Stimulated activated CD4-positive, alpha-beta T cell treated with anti-CD3 and anti-CD28 coated beads, Interleukin-15, amount 100 ng/mL, for 24 hours (primary cell): ENCODE measurements at places on chromosomes 16 and 17.
A peak's percentile ranks its signal among the peaks of the same experiment; 100 is the strongest.

DNA sequence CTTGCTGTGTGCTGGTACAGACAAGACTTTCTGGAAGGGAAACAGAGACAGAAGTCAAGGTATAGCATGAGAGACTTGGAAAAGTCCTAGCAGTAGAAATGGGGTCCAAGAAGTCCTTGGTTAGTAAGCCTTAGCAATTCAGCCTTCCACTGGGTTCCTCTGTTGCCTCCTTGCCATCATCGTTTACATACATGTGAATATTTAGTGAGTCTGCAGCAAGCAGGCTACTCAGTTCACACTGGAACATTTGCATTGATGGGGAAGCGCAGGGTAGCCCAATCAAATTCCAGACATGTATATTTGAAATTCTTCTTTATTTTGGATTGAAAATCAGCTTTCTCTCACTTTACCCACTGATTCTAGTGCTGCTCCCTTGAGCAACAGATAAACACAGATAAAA lies 27.1 kb downstream of the LIMD2 start:
- no peak for DNase-seq

DNA sequence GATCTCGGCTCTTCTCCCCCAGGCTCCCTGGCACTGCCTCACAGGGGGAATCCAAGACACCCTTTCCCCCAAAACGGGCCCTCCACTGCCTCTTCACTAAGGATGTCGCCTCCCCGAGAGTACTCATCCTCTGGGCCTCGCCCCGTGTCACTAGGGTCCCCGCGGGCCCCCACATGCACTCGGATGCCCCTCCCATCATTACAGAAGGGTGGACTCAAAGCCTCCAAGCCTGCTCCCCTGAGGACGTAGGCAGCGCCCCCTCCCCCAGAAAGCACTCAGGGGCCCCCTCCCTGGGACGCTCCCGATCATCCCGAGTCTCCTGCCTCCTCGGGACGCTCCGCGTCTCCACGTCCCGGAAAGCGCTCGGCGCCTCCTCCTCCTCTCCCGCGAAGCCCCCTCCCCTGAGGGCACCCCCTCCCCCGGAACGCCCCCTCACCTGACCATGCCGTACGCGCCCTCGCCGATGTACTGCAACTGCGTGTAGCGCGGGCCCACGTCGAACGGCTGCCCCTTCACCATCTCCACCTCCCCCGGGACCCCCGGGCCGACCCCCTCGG lies 338 bp downstream of the MAPK3 start:
- peak; percentile 20 for DNase-seq

GRCh38 chr16:58205276-58206036 lies 7.5 kb upstream of the CSNK2A2 start:
- no peak for DNase-seq

DNA sequence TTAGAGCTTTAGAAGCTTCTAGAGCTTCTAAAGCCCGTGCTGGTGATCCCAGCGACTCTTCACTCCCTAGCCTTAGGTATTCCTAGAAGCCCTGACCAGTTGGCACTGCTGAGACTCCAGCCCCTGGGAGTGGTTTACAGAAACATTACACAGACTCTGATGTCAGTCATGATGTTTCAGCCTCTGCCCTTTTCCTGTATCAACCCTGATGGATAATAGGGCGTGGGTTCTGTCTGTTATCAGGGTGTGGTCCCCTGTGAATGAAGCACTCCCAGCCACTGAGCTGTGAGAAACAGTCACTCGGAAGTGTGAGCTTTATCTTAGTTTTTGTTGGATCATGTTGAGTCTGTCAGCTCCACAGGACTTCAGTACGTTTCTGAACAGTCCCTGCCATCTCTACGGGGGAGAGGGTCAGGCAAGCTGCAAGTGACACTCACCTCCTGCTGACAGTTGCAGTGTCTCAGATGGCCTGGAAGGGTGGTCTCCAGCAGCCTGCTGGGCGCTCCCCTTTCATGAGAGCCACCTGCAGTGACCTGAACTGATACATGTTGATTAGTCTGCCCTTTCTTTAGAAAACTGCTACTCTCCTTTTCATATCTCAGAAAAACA lies 12.8 kb downstream of the GOSR2 start:
- DNase-seq, result no peak

- DNase-seq, result no peak
Observed at GRCh38 chr16:87222335-87222734, 94.9 kb downstream of the C16orf95 start.

- peak; percentile 75 for DNase-seq
Observed at GRCh38 chr16:56950881-56951771, 10.6 kb upstream of the CETP start.

- no peak for DNase-seq
Observed at GRCh38 chr17:3761036-3761917, 37.6 kb downstream of the HASPIN start.

DNA sequence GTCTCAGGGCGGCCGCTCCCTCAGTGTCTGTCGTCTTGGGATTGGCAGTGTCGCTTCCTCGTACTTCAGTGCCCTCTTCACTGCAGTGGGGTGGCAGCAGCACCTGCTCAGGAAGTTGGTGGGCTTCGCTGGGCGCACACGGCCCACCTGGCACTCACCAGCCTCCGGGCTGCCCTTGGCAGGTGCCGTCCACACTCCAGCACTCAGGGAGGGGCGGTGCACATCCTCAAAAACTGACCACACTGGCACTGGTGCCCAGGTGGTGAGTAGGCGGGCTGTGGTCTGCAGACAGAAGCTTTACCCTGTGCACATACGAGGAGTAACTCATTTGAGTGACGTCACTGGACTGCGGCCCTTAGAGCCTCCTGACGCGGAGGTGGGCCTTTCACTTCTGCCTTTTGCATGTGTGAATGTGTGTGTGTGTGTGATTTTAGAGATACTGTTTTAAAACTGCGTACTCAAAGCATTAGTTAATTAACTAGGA lies 94.6 kb downstream of the BANP start:
- DNase-seq, result no peak

GRCh38 chr17:40316571-40317344 lies 7.8 kb downstream of the RARA start:
- no peak for DNase-seq

DNA sequence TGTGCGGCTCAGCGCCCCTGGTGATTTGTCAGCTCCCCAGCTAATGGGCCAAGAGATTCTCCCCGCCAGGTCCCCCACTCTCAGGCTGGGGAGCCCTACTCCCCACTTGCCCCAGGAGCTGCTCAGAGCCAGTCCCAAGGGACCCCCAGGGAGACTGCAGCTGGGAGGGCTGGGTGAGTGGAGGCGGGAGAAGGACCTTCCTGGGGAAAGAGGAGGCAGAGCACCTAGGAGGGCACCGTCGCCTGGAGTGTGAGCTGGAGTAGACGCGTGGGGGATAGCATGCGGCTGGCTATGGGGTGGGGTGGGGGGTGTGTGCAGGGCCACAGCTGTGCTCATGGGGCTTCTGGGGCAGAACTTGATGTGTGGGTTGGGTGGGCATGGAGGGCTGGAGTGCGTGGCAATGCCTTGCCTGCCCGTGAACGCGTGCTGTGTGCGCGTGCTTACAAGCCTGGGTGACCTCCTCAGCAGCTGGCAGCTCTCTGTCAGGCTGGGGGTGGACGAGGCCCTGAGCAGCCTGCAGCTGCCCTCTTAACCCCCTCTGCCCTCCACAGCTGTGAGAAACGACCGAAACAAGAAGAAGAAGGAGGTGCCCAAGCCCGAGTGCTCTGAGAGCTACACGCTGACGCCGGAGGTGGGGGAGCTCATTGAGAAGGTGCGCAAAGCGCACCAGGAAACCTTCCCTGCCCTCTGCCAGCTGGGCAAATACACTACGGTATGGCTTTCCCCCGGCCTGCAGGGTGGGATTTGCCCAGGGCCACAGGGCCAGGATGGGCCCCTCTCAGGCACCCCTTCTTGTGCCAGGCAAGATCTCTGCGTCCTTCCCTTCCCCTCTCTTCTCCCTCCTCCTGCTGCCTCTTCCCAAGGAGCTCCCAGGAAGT lies 12.9 kb downstream of the GJD3 start:
- no peak for DNase-seq

DNA sequence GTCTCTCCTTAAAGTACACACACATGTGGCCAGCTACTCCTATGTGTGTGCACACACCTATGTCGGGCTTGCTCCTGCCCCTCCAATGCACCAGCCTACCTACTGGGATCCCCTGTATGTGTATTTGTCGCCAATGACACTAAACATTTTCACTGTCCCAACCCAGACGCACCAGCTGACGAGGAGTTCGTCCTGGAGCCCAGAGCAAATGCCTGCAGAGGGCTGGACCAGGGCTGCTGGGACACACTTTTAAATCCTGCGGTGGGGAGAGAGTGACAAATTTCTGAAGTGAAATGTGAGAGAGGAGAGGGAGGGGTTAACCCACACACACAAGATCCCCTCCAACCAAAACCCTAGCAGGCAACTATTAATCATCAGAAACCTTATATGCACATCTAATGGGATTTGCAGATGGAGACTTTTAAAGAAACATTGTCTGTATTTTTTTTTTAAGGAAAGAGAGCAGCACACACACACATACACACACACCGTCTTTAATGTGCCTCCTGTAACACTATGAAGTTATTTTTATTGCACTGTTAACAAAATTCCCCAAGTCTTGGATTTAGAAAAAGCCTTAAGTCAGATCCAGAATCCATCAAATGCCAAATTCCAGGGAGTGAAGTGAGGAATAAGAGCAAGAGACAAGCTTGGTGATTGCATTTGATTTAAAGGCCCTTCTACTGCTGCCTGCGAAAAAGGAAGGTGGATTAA lies at the start of gene MEOX1:
TSS of gene MEOX1 (minus strand) at position 224 of the 714 bp plus-strand sequence. CDS start 388 bp downstream, outside the sequence.
- peak; percentile 62 for DNase-seq

DNA sequence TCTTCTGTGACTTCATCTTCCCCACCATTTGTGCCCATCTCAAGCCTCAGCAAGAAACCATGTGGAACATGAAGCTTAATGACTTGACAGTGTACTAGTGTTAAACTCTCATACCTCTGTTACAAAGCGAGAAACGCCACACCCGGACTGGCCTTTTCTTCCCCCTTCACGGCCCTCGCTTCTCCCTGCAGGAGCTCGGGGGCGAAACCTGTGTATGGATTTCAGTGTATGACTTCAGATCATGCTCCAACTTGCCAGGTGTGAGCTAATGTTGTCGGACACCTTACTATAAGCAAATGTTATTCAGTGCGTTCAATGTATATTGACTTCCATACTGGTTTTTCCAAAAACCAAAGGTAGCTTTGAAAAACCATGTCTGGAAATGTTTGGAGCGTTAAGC lies 20.1 kb upstream of the SLC5A11 start:
- DNase-seq, result no peak

- no peak for DNase-seq
Observed at GRCh38 chr16:79757968-79758367, 157.4 kb upstream of the MAF start.

GRCh38 chr16:84153660-84154214 lies 8.6 kb downstream of the DNAAF1 start:
- no peak for DNase-seq

DNA sequence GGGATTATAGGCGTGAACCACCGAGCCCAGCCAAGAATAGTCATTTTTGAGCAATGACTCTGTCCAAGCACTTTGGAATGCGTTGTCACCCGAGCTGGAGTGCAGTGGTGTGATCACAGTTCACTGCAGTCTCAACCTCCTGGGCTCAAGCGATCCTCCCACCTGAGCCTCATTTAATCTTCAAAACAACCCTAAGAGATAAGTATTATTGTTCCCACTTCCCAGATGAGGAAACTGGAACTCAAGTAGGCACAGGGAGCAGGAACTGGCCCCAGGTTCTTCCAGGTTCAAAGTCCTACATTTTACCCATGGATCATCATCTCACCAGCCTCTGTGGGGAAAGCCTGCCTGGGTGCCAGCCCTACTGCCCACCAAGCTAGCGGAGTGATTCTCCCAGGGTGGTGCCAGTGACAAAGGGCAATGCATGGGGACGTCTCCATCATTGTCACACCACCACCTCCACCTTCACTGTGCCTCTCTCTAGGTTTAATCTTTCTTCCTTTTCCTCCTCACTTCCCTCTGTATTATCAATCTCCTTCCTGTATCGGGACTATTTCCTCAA lies 11.3 kb upstream of the RNF157 start:
- no peak for DNase-seq

DNA sequence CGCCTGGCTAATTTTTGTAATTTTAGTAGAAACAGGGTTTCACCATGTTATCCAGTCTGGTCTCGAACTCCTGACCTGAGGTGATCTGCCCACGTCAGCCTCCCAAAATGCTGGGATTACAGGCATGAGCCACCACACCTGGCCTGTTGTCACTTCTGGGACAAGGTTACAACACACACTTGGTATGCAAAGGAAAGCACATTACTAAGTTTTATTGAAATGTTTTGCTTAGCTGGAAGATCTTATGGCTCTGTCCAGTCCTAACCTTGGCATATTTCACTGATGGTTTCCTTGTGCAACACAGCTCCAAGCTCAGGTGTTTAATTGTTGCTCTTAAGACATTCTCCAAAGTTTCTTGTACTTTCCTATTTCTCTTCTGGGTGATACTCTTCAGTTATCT lies 94.2 kb downstream of the CNTNAP4 start:
- DNase-seq, result no peak

DNA sequence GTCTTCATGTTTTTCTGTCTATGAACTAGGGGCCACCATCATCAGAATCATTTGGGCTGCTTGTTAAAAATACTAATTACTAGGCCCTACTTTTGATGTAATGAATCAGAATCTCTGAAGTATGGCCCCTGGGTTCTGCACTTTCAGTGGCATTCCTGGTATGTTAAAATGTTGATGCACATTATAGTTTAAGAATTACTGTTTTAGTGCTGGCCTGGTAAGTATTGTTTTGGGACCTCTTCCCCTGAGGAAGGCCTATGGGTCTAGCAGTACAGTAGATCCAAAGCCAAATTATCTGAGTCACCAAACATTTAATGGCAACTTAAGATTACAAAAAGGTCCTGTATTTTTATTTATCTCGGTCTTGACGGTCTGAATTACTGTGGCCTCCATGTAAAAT lies 58.8 kb downstream of the AP2B1 start:
- no peak for DNase-seq

GRCh38 chr16:17395849-17396480 lies 74.8 kb downstream of the XYLT1 start:
- DNase-seq, result no peak

DNA sequence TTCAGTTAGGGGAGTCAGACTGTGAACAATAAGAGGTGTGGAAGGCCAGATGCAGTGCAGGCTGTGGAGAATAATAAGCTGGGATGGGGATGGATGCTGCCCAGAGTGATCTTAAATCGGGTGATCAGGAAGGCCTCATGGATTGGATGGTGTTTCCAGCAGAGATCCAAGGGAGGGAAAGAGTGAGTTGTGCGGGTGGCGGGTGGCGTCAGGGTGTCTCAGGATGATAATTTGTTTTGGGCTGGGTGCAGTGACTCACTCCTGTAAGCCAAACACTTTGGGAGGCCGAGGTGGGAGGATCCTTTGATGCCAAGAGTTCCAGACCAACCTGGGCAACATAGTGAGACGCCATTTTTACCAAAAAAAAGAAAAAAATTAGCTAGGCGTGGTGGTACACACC lies 7.9 kb downstream of the CLUAP1 start:
- peak; percentile 21 for DNase-seq
